ENCODE measurements at places on chromosomes 6 and 20. TPM values are rescaled to one million over a fixed set of nuclear protein-coding genes. Genes with fewer than 3 reads are reported as not detected.

The BANF2 gene
- not detected for total RNA-seq

The KCNK5 gene
- total RNA-seq = 44.8 TPM

The ID4 gene
- 7.1 TPM for total RNA-seq

- DNase-seq = no peak
Measured at GRCh38 chr6:43779852-43780236, 9.8 kb downstream of the VEGFA start.

DNA sequence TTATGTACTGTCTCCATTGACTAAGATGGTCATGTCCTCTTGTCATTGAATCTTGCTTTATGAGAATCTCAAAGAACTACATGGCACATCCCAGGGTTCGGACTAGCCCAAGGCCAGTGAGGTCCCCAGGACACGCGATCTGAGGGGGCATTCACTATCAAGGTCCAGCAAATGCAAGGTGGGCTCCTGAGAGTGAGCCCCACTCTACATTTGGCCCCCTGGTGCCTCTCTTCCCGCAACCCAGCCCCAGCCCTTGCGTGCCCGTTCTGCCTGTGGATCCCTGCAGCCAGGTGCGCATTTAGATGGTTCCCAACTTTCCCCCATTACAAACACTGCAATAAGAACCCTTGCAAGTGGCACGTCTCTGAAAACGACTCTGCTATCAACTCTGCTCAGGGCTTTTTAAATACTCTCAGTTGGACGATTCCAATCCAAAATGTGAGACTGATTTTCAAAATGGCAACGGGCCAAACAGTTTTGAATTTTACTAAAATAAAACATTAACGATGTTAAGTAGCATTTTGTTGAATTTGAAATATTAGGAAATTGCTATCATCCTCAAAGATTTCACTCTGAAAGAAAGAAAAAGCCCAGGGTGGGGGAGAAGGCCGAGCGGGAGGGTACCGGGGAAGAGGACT lies 59.6 kb downstream of the NFATC2 start:
- DNase-seq = no peak

GRCh38 chr20:7490288-7490687 lies 450.0 kb downstream of the HAO1 start:
- DNase-seq = no peak

The C20orf204 gene
- 0.67 TPM for total RNA-seq

DNA sequence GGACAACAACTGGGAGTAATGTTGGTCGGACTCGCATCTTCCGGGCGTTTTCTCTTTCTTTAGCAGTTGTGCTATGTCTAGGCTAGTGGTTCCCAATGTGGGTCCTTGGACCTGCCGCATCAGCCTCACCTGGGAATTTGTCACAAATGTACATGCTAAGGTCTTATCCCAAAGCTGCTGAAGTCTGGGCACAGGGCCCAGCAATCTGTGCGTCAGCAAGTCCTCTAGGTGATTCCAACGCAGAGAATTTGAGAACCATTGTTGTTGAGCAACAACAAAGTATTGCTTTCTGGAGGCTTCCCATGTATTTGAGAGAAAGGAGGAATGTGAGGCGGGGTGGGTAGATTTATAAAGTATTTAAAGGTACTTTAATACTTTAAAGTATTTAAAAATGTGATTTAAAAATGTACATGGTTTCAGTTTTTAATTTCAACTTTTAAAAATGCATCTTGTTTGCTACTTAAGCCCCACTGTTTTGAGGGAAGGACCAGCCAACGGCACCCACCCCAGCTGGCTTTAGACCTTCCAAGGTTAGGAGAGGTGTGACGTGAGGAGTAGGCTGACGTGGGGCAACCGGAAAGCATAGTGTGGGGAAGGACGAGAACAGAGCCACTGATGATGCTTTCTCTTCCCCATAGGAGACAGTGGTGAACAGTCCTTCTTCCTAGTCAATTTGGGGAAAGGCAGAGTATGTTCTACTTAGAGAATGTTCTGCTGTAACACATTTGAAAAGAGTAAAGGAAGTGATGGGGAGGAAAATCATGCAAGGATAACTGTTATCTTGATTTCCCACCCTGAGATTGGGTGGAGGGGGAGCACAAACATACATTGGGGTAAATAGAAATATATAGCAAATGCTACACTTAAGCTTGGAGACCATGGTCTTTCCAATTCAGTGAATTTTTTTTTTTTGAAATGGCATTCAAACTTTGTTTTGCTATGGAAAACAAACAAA lies 4.3 kb downstream of the UST start:
- DNase-seq = no peak

- no peak for DNase-seq
Measured at GRCh38 chr20:19257865-19258264, 45.4 kb downstream of the SLC24A3 start.

- DNase-seq = no peak
Measured at GRCh38 chr20:2122936-2123335, 21.3 kb downstream of the STK35 start.

DNA sequence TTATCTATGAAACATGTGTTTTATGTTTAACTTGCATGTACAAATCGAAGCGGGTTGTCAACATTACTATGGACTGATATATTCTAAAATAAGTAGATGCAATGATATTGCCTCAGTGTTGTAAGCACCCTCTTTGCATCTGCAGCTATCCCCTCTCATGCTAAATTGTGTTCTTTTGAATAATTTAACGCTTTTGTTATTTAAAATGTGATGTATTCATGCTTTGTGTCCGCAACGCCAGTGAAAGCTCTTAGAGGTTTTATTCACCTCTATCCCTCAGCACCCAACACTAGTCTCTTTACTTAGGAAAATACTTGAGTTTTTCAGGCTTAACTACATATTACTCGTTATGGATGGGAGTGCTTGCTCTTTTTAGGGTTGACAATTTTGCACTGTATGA lies 173.7 kb upstream of the ID4 start:
- no peak for DNase-seq

The DDX27 gene
- 28.3 TPM for total RNA-seq

DNA sequence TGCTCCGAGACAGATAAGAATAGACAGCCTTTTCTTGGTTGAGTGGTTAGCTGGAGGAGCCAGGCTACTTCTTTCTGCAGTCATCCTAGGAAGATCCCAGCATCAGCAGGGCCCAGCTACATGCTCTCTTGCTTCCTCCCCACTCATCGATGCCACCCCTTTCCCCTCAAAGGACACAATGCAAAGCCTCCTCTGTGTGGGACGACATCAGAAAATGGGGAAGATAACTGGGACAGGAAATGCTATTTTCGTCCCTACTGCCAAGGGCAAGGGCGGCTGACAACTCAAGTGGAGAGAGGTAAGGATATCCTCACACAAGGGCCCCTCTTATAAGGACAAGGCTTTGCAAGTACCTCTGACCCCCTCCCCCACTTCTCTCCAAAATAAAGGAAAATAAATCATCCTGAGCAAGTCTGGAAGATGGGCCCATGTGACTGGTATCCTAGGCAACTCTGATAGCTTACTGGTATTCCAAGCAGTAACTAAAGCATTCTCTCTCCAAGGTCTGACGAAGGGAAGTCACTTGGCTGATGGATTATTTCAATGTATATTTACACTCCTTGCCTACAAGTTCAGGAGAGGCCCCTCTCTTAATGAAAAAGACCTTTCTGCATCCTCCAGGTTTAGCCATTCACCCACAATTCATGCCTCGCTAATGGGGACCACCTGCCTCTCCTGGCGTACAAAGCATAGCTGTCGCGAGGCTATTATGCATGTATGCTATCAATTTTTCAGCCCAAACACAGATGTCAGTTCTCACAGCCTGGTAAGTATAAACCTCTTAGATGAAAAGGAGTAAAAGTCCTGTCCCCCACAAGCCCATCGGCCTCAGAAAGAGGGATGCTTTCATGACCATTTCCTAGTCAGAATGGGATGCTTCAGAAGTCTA lies 11.3 kb downstream of the ELMO2 start:
- no peak for DNase-seq

The BMP7 gene
- 0.34 TPM for total RNA-seq

GRCh38 chr6:36685926-36686667 lies 7.6 kb downstream of the CDKN1A start:
- no peak for DNase-seq

GRCh38 chr20:7031222-7031621 lies 263.7 kb downstream of the BMP2 start:
- no peak for DNase-seq

- DNase-seq = no peak
Measured at GRCh38 chr6:13452346-13453117, 34.9 kb downstream of the GFOD1 start.

DNA sequence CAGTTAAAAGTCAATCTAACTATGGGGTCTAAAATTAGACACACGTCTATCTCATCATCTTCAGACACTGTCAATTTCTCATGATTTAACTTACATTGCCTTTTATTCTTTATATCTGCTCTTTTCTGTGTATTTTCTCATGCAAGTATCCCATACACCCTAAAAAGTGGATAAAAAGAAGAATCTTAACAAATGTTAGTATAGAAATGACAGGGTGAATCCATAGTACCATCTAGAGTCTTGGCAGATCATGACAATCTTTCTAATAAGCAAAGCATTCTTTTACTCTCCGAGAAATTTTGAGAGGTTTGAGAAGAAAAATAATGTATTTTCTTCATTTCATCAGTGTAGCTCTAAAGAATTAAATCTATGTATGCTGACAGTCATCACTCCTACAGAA lies 382.7 kb downstream of the C6orf118 start:
- no peak for DNase-seq

The EYA2 gene
- 21.0 TPM for total RNA-seq

DNA sequence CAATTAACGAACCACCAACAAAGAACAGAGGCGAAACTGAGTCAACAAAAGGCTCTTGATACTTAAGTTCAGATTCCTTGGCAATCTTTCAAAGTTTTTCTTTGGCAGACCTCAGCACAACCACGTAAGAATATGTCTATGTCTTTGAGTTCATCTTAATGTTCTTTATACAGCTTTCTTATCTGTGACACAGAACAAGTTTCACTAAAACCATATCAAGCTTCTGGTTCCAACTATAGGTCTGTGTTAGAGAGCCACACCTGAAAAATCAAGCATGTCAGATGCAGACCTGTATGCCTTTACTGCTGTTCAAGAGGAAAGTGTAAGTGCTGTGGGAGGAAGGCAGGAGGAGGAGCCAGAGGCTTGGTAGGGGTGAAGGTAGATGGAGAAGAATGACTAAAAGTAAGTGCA lies 271.3 kb downstream of the KHDC1L start:
- DNase-seq = no peak

The C20orf173 gene
- total RNA-seq = not detected

The CLPSL1 gene
- total RNA-seq = not detected

The DBNDD2 gene
- total RNA-seq = 135 TPM

The OOEP gene
- total RNA-seq = not detected

GRCh38 chr20:38867062-38867359 lies 59.2 kb upstream of the FAM83D start:
- DNase-seq = no peak

DNA sequence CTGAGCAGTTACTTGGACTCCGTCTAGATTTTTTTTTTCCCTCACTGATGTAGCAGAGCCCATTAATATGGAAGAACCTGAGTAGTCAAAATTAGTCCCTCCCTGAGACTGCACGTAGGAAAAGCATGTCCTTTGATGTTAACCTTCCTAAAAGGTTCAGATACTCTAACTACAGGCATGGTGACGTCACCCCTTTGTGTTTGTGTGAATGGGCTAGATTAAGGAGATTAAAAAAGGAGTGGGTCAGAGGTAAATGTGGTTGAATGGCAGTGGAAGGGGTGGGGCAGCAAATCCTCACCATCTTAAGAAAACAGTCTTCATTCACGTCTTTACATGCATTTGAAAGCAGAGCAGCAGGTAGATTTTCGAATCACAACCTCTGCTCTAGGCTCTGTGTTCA lies 521.1 kb downstream of the TFAP2B start:
- no peak for DNase-seq

- DNase-seq = no peak
Measured at GRCh38 chr6:167338541-167339117, 13.7 kb downstream of the TTLL2 start.

DNA sequence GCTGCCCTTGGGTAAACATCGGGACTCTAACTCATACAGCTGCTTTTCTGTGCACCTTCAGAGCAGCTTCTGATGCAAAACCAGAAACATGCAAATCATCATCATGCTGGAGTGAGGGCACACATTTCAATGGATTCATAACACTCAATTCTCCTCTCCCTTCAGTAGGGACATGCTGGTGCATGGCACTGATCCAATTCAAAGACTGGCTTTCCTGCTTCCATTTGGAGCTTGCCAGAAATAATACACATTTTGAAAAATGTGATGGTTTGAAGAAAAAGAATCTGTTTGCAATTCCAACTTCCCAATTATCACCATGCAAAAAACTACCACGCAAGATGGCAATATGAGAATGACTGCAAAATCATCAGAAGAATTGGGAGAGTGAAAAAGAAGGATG lies 65.2 kb upstream of the PDE10A start:
- no peak for DNase-seq

The NFS1 gene
- 39.0 TPM for total RNA-seq

The CALHM4 gene
- total RNA-seq = not detected

DNA sequence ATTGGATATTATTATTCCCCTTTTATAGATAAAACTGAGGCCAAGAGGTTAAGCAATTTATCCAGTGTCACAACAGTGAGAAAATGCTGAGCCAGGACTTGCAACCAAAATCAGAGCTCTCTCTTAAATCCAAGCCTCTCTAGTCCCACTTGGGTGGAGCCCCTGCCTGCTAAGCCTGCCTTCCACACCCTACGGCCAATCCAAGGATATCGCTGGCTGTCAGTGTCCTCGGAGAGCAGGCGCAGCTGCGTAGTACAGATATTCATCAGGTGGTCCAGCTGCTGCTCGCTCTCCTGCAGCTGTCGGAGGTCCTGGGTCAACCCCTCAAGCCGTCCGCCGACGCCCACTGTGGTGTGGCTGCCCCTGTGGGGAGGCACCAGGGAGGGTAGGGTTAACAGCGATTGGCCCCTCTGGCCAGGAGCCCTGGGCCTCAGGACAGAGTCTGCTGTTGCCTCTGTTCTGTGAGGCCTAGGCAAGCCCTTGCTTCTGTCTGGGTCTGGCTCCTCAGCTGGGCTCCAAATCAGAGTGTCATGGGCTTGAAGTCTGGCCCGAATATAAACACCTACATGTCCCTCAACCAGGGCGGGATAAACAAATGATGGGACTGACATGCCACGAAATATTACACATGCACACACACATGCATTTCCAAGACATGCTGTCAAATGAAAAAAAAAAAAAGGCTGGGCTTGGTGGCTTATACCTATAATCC lies 3.9 kb upstream of the NECAB3 start:
- no peak for DNase-seq

- DNase-seq = no peak
Measured at GRCh38 chr6:105746130-105746505, 340.0 kb upstream of the PRDM1 start.

GRCh38 chr6:24864343-24864742 lies 65.6 kb upstream of the ARMH2 start:
- DNase-seq = no peak

DNA sequence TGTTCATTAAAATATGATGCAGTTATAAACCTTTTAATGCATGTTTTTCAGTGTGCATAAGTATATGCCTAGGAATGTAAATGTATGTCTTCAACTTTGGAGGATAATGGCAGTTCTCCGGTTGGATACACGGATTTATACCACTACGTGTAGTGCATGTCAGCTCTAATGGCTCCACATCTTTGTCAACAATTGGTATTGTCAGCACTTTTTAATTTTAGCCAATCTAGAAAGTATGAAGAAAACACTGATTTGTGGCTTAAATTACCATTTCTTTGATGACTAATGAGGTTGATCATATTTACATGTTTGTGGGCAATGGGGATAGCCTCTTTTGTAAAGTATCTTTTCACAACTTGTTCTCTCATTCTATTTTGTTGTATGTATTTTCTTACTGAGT lies 10.9 kb upstream of the RAB32 start:
- DNase-seq = no peak
